ENCODE measurements at places on chromosomes 6 and 20.

DNA sequence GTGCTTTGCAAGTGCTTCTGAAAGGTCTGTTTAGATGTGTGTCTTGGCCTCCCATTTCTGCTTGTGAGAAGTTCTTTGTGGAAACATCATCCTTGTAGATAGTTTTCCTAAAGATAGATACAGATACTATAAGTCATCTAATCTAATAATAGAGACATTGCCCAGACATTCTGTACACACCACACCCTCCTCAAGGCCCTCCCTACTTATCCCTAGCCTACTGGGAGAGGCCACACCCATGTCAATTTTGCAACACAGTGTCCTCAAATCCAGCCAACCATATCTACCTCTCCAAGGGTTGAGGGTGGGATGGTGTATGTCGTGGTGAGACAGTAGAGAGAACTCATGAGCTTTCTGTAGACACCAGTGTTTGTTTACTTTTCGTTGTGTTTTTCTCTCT lies 6.2 kb downstream of the KDM1B start:
- no peak for DNase-seq

GRCh38 chr6:110116258-110116657 lies 63.2 kb downstream of the WASF1 start:
- DNase-seq, result no peak

- peak; percentile 57 for DNase-seq
These were observed 63.5 kb downstream of the THBS2 start for GRCh38 chr6:169190144-169190584.

GRCh38 chr20:39603219-39603618 lies 641.1 kb downstream of the DHX35 start:
- DNase-seq, result no peak

DNA sequence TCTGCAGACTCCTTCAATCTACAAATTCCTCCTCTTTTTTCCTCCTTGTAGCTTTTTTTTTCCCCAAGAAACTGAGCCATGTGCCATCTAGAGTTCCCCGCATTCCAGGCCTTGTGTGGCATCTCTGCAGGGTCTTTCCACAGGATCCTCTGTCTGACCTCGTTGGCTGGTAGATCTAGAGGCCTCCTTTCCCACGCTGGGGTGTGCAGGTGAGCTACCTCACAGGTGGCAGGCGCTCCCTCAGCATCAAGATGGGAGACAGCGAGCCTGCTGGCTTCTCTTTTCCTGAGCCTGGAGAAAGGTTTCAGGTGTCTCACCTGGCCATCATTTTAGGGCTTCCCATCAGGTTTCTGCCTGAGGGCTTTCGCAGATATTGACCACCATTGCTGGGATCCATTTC lies 9.6 kb upstream of the NELFCD start:
- no peak for DNase-seq

- no peak for DNase-seq
These were observed 36.6 kb upstream of the HIVEP1 start for GRCh38 chr6:11975353-11975977.

DNA sequence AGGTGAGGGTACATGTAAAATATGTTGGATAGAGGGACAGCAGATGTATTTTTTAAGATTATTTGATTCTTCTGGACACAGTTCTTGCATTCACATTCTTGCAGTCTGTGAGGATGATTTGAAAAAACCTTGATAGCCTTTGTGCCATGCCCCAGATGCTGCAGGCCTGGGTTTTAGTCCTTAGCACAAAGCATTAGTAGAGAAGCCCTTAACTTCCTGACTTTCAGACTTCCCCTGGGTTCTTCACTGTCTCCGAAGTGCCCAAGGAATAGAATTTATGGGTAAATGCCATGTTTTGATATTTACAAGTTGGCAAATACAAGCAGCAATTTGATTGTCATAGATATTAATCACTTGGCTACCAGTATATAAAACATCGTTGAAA lies 67.6 kb upstream of the SUPT3H start:
- no peak for DNase-seq

- no peak for DNase-seq
These were observed 701 bp downstream of the RFX6 start for GRCh38 chr6:116877743-116878142.

DNA sequence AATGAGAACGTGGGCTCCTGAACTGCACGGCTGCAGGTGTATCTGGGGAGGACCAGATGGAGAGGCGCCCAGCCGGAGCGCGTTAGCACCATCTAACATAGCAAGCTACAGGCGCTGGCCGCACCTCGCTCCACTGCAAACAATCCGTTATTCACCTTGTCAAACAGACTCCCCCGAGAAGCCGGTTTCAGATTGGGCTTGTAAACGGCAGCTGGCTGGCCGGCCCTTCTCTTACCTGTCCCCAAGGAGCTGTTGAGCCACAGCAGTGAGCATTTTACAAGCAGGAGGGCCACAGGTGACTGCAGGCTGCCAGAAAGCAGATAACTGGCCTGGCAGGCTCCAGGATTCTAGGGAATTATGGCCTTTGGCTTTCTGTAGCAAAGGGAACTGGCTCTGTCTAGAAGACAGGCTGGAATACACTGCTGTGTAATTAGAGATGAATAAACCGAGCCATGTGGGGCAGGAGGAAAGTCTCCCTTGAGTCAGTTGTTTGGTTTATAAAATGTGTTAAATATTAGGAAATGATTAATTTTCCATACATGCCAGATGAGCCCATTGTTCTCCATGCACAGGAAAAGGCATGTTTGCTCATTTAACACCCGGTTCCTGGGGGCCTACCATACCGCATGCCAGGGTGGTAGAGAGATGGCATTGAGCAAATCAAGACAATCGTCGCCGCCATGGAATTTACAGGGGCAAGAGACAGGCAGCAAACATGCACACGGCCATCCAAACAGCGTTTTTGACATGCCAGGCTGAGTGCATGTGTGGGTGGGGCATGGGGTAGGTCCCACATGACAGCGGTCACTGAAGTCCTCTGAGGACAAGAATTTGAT lies 159.3 kb downstream of the NFATC2 start:
- no peak for DNase-seq

DNA sequence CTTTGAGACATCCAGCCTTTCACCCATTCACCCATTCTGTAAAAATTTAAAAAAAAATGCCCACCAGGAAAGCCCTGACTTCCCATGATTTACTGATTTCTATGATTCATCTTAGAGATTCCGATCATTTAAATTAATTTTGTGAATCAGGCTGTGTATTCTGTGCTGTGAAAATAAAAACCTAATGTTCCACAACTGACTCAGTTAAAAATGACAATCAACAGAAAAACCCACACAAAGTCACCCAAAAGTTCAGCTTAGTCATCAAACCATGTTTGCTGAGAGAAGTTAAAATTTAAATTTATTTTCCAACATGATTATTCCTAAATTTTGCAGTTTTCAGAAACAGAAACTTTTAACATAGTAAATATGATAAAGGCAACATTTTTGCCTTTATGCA lies 509.9 kb downstream of the TENT5A start:
- DNase-seq, result no peak

DNA sequence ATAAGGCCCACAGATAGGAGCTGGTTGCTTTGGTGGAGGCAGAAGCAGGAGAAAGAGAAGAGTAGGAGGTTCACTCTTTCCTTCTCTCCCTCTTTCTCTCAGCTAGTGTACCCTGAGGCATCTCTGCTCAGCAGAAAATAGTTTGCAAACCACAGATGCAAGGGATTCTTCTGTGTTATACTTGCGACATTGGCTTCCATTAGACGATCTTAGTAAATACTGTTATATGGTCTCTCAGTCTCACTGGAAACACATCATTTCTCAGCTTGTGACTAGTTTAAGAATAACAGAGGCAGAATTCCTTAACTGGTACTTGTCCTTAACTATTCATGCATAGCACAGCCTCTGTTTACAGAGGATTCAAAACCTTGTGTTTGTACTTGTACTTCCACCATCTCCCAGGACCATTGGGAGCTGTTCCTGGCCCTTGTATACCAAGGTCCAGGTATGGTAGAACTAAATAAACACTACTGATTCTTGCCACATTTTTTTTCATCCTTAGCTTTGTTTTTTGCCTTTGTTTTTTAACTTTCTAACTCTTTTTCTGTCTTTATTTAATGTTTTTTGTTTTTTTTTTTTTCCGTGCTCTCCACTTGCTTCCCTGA lies 218.2 kb downstream of the OTOR start:
- no peak for DNase-seq

DNA sequence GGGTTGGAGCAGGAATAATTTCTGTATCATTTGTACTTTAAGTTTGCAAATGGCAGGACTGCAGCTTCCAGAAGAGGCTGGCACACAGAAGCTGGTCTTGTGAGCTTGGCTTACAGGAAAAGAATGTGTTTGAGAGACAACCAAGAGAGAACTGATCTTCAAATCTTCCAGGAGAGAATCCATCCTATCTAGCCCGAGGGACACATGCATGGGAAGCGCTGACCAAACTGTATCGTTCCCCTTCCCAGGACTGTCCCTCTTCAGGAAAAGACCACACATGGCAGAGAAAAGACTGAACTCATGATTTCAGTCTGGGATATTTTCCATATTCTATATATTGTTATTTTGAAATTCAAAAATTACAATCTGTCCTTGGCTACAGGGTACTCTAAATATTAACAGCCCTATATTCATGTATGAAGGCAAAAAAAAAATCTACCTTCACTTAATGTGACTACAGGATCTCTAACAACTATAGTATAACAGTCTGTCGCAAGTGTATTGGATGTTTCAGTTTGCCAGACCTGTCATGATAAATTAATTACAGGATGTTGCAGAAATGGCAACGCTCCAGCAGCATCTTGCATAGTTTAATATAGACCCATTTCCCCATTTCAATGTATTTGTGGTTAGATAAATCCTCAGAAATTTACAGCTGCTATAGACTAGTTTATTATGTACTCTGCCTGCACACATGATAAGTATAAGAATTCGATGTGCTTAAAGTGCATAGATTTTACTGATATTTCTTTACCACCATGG lies 99.4 kb downstream of the MYB start:
- DNase-seq, result no peak

GRCh38 chr6:119147101-119148053 lies 68.9 kb upstream of the FAM184A start:
- no peak for DNase-seq

DNA sequence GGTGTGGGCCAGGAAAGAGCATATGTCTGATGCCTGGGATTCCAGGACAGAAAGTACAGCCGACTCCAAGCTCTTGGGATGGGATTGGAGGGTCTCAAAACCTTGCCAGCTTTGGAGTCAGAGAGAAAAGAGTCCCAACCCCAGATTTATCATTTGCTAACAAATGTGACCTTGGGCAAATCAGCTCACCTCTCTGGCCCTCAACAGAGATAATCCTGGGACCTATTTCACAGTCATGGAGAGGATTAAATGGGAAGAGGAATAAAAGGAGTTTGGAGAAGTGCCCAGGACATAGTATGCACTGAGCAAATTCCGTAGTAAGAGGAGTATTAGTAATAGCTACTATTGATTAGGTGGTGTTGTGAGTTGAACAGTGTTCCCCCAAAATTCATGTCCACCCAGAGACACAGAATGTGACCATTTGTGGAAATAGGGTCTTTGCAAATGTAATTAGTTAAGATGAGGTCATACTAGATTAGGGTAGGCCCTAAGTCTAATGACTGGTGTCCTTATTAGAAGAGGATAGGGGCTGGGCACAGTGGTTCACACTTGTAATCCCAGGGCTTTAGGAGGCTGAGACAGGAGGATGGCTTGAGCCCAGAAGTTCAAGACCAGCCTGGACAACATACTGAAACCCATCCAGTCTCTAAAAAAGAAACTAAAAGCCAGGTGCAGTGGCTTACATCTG lies 17.1 kb downstream of the RIPOR3 start:
- DNase-seq, result no peak

DNA sequence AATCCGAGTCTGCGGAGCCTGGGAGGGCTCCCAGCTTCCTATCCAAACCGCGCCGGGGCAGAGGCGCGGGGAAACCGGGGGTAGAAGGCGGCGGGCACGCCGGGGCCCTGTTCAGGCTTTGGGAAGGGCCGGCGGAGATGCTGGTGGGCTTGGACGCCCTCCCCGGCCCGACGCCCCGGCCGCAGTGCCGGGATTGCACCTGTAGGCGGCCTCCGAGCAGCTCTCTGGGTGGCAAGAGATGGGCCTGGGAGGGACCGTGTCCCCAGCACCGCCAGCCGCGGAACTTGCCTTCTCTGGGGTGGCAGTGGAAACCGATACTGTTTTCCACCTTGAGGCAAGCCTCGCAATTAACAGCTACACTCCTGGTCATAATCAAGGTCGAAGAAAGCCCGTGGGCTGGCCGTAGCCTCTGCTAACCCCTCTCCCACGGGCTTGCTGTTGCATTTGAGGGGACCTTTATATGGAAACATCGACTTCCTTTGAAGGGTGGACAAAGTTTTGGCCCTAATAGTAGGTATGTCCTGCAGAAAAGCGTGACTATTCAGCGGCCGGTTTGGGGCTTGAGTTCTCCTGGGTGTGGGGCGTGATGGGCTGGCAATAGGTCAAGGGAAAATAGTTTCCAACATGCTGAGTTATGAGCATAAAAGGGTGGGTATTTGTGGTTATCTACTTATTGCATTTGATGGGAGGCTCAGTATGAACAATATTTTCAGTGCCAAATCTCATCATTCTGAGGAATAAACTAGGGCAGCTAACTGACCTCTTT lies 1.1 kb upstream of the JAG1 start:
- peak; percentile 78 for DNase-seq

GRCh38 chr6:103379272-103379671 lies 1480.4 kb downstream of the HACE1 start:
- no peak for DNase-seq

DNA sequence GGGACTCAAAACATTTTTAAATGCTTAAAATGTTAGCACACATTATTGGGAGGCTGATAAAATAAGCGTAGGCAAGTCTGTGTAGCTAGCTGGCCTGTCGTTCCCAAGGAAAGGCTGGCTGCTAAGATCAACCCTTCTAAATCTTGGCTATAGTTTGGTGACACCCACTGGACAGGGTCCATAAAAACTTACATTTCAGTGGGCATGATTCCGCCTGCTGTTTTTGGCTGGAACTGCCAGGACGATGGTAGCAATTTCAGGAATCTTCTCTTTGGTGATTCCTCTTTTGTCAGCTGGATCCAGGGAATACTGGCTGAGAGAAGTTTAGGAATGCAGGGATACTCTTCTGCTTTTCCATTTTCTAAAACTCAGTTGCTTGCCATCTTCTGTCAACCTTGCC lies 162.2 kb downstream of the NKAIN2 start:
- DNase-seq, result no peak

DNA sequence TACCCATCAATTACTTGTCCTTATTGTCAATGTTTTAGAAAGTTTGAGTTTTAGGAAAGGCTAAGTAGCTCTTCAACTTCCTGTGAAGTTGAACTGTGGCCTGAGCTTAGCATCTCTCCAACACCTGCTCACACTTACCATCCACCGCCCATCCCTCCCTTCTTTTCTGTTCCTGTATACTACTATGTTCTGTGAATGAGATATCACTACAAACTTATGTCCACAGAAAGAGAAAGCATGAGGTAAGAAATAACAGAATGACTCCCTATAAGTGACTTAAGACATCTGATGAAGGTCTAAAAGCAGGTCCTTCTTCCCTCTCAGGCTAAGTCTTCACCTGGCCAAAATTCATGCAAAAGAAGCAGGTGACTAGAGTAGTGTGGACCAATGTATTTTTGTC lies 246.3 kb upstream of the PREP start:
- DNase-seq, result no peak
